Keratinocyte (primary cell): ENCODE measurements at places on chromosomes 3 and 15. TPM values are rescaled to one million over a fixed set of nuclear protein-coding genes. Genes with fewer than 3 reads are reported as not detected.
A peak's percentile ranks its signal among the peaks of the same experiment; 100 is the strongest.

Gene SOX14
- polyA plus RNA-seq = not detected in 3 replicates

Gene C3orf18
- 1.4 to 2.6 TPM (median 1.4 TPM) in 3 replicates for polyA plus RNA-seq

Gene RPL4
- 4,775 to 5,343 TPM (median 4,989 TPM) in 3 replicates for polyA plus RNA-seq

Gene RETNLB
- polyA plus RNA-seq = not detected in 3 replicates

Gene ELL3
- polyA plus RNA-seq = 10.6 to 52.2 TPM (median 17.9 TPM) in 3 replicates

Gene IP6K1
- 24.5 to 34.3 TPM (median 25.9 TPM) in 3 replicates for polyA plus RNA-seq

Gene GABPB1
- polyA plus RNA-seq = 16.3 to 23.3 TPM (median 21.1 TPM) in 3 replicates

DNA sequence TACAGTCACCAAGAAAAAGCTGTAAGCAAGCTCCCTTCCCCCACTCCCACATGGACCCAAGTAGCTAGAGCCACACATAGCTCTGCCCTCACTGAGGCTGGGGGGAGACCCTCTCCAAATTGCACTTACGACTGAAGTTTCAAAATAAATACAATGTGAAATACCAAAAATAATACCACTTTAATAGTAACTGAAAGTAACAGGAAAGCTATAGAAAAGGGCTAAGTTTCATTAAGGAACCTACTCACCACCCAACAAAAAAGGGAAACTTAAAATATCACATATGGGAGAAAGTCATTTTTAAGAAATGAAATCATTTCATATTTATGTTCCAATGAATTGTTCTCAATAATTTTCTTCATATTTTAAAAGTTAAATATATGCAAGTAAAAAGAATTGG, 130.4 kb upstream of the UBE2E2 start:
- DNase-seq = no peak

DNA sequence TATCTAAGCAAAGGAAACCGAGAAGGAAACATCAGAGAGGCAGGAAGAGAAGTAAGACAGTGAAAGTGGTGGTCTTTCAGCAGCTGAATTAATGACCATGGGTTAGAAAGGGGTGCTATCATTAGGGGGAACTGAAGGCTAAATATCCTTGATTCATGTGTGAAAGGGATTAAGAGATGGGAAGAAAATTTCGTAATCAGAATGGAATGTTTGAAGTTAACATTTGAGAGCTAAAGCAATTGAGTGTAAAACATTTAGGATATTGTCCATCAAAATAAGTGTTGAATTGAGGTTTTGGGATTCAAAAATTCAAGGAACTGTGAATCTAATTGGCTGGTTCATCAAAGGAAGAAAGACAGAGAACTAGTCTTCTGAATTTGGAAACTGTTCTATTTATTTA, 4.1 kb upstream of the ECT2 start:
- DNase-seq = no peak

- no peak for DNase-seq
Observed at GRCh38 chr3:35679409-35680080, 40.2 kb downstream of the ARPP21 start.

DNA sequence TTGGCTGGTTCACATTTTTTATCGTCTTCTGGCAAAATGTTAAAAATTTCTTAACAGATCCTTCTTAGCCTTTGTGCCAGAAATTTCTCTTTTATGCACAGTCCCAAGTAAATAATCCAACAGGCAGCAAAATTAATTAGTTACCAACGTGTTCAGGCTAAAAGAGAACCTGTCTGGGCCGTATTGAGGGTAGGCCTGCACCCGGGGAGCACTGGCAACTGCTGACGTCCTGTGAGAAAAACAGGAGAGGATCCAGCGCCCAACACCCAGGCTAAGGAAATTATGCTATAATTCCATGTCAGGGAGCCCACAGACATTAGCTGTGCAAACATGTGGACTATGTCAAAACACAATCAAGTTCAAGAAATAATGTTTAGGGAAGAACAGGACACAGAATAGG, 30.7 kb upstream of the CSTA start:
- DNase-seq = no peak

DNA sequence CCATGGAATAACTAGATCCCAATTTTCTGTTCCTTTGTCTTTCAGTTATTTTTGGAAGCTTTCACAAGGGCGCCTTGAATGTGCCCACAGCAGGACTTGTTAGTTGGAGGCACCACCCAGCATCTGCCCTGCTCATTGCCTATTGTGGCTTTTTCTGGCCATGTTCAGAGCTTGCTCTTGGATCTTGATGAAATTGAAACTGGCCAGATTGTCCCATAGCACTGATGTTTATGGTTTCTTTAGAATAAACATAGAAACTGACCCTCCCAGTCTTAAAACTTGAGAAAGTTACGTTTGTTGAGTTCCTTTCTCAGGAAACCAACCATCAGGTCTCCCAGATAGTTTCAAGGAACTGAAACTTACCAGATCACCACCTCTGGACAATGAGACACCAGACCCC, 474.7 kb downstream of the IL5RA start:
- DNase-seq = no peak

DNA sequence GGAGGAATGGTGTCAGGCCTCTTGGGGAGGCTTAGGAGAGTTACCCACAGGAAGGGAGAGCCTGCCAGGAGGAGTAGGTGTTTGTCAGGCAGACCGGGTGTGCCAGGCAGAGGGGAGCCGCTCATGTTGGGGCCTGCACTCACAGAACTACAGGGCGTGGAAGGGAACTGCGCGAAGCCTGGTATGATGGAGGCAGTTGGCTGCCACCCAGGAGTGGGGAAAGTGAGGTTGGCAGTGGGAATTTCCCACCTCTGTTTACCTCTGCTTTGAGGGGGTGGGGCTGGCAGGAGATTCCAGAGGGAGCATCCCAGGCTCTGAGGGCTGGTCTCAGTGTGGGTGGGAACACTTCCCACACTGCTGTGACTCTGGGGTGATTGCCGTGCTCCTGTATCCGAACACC, 99.9 kb downstream of the SLCO3A1 start:
- peak; percentile 92 for DNase-seq

DNA sequence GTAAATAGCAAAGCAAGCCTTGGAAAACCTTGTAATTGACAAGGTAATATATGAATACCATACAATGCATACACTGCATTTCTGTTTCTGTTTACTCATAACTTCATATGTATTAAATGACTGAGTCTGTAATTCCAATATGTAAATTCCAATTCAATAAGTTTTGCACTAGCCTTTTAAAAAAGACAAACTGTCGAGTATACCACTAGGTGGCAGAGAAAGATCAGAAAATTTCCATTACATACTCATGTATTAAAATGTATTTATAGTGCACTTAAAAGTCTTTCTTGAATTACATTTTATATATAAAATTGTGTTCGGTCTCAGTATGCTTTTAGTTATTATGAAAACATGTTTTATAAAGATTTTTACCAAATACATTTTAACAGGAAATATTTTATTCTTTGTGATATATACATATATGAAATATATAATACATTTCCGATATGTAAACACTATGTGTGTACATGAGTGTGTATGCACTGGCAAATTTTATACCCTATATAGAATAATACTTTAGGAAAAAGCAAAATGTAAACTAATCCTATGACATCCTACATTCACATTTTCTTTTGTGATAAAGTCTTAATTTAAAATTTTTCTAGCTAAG, 216.8 kb downstream of the VGLL3 start:
- DNase-seq = no peak

GRCh38 chr3:46942076-46942475, 34.5 kb downstream of the CCDC12 start:
- no peak for DNase-seq

GRCh38 chr3:64082961-64083541, 59.8 kb upstream of the PSMD6 start:
- no peak for DNase-seq

DNA sequence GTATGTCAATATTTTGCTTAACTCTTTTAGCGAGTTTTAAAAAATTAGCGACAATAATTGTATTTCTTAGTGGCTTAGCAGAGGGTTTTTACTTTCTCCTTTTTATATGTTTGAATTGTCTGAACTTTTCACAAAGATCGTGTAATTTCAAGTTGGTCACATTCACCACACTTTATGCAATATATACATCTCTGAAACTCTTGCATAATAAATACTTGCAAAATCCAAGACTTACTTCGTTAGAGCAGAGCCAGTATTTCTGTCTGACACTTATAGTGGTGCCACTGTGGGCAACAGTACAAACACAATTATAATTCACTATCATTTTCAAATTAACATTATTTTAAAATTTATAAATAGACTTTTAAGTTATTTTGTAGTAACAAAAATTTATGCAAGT, 62.0 kb downstream of the SUCNR1 start:
- no peak for DNase-seq

GRCh38 chr15:80925597-80926059, 64.0 kb downstream of the MESD start:
- no peak for DNase-seq

DNA sequence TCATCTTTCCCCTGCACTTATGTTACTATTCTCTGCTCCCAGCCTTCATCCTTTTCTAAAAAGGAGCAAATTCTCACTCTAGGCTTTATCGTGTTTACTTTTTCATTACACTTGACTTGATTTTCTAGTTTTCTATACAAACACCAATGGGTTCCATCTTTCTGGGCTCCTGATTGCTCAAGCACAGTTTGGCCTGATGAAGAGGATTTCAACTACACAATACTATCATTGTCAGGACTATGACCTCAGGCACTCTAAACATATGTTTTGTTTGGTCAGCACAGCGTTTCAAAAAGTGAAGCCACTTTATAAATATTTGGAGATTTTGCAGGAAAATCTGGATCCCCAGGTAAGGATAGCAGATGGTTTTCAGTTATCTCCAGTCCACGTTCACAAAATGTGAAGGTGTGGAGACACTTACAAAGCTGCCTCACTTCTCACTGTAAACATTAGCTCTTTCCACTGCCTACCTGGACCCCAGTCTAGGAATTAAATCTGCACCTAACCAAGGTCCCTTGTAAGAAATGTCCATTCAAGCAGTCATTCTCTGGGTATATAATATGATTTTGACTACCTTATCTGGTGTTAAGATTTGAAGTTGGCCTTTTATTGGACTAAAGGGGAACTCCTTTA, 86.2 kb downstream of the TGFBR2 start:
- no peak for DNase-seq

- DNase-seq = no peak
Observed at GRCh38 chr3:50293079-50293801, 1.0 kb upstream of the IFRD2 start.

DNA sequence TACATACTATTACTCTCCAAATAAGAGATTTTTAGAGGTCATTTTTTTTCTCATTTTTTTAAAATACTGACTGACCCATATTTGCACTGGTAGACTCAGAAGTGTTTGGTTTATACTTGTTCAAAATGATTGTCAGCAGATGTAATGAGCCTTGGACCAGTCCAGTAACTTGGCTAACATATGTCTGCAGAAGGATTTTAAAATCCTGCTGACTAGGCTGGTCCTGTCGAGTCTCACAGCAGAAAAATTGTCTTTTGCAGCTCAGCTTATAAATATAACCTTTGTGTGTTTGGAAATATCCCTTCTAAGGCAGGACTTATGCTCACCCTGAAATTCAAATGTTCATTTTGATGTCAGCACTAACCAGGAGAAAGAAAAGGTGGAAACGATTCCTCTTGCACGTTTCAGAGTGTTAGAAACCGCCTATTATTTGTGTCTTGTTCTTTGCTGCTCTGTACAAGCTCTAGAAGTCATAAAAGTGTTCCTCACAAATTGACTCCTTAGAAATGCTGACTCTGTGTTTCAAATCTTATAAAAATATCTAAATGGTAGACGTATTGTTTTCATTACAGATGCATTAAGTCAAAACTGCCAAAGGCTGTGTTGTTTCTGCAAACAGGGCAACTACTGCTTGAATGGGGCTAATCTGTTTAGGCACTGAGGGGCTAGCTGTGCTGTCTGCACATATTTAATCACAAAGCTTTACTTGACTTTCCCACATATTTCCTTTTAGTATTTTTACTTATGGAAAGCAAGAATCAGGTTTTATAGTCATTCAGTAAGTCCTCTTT, 95.3 kb downstream of the CHL1 start:
- DNase-seq = no peak

DNA sequence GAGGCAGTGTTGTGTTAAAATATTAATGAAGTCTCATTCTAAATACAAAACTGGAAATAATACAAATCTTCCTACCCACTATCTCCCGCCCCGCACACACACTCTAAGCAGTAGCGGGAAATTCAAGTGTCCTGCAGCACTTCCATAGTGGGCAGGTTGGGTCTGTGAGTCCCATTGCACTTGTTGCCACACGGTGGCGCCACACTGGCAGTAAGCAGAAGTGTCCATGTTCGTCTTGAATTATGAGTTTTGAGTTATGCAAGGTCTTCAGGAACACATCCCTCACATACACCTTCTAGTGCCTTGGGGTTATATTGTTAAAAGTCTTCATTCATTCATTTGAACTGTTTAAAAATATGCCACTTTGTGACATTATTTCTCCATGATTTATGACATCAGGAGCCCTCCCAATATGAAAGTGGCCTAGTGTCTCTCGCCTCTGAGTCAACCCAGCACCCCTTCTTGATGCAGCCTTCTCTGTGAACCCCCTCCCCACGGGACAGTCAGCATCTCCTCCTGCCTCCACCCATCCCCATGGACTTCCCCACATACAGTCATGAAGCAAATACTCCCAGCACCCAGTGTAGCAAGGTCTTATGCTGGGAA, 17.6 kb upstream of the CCDC174 start:
- peak; percentile 45 for DNase-seq
